Uterus (tissue), 4 donors: ENCODE measurements at places on chromosomes 5 and 9. TPM values are rescaled to one million over a fixed set of nuclear protein-coding genes. Genes with fewer than 3 reads are reported as not detected.
A peak's percentile ranks its signal among the peaks of the same experiment; 100 is the strongest.

DNA sequence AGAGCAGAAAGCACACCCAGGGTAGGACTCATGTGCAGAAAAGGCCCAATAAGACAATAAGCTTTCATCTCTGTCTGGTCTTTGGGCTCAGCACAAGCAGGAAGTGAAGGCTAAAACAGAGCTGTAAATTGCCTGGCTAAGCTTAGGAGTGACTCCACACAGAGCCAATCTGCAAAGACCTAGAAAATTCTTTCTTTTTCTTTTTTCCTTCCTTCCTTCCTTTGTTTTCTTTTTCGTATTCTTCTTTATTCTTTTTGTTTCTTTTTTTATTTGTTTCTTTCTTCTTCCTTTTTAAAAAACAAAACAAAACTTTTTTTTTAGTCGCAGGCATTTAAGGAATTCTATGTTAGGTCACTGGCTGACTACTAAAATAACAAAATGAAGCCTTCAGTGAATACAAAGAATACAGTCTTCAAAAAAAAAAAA, 12.2 kb downstream of the SLC35A4 start:
- no peaks in the 10 kb centered on the region for H3K27me3 ChIP-seq
- no peaks in the 10 kb centered on the region for H3K36me3 ChIP-seq
- no peaks in the 10 kb centered on the region for H3K4me1 ChIP-seq
- H3K27ac ChIP-seq: no peak overlapping the region
- H3K4me3 ChIP-seq: no peak overlapping the region

- no peak for DNase-seq
- no peaks in the 10 kb centered on the region for H3K27me3 ChIP-seq
- H3K4me1 ChIP-seq: no peaks in the 10 kb centered on the region
- H3K4me3 ChIP-seq: no peak overlapping the region
- H3K36me3 ChIP-seq: no peaks in the 10 kb centered on the region
- no peak overlapping the region for H3K27ac ChIP-seq
Observed at GRCh38 chr5:113489299-113489698, 1.0 kb upstream of the MCC start.

Gene FAM78A
- 3.3 TPM for total RNA-seq

DNA sequence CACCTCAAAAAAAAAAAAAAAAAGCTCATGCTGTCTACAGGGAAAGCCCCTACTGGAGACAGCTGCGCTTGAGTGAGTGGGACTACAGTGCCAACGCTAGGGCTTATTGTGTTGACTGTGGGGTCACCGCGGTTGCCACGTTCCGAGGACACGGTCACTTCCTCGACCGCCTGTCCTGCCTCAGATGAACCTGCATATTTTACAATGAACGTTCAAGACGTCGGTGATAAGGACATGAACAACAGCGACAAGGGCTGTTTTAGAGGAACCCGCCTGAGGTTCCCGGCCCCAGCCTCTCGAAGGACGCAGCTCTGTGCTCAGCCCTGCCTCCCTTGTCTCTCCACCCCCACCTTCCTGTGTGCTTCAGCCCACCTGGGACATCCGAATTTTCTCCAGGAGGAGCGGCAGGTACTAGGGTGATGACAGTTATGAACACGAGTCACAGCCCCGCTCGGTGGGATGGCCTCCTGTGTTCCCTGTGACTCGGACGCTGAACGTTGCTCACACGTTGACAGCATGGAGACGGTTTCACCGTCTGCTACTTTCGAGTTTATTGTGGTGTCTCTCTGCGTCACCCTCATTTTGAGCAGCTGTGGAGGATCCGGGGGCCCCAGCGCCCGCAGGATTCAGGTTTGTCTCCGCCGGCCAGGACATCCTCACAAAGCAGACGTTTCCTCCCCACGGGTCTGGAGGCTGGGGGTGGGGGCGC, 11.3 kb upstream of the DIPK1B start:
- H3K4me1 ChIP-seq: no peaks in the 10 kb centered on the region
- H3K36me3 ChIP-seq: no peaks in the 10 kb centered on the region
- no peak overlapping the region for H3K4me3 ChIP-seq
- no peak for DNase-seq

DNA sequence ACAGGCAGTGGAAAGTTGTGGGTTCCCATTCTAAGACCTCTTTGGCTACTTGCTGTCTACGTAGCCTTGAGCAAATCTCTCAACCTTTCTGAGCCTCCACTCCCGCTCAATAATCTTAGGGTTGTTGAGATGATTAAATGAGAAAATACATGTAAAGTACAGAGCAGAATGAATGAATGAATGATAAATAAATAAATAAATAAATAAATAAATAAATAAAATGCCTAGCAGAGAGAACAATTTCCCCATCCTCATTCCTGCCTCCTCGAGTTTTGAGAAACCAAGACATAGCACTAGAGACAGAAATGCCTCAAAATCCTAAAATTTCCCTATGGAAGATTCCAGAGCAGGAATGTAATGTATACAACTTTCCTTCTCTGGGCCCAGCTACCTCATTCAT, 128.3 kb upstream of the RAD23B start:
- DNase-seq: no peak
- H3K27ac ChIP-seq: no peak overlapping the region
- H3K4me1 ChIP-seq: no peaks in the 10 kb centered on the region
- H3K36me3 ChIP-seq: no peaks in the 10 kb centered on the region
- no peak overlapping the region for H3K4me3 ChIP-seq

GRCh38 chr5:126384985-126385384, 38.2 kb upstream of the GRAMD2B start:
- H3K4me1 ChIP-seq: no peaks in the 10 kb centered on the region
- DNase-seq: no peak
- no peaks in the 10 kb centered on the region for H3K27me3 ChIP-seq
- H3K4me3 ChIP-seq: no peak overlapping the region
- peak overlapping the region; percentile 55 for H3K27ac ChIP-seq

GRCh38 chr5:116567106-116567505, 7.5 kb downstream of the SEMA6A start:
- no peaks in the 10 kb centered on the region for H3K36me3 ChIP-seq
- H3K27ac ChIP-seq: no peak overlapping the region
- H3K27me3 ChIP-seq: no peaks in the 10 kb centered on the region

Gene ANKRD31
- 0.69 TPM for total RNA-seq

GRCh38 chr9:36140086-36141084, 3.9 kb downstream of the GLIPR2 start:
- no peaks in the 10 kb centered on the region for H3K36me3 ChIP-seq
- H3K4me1 ChIP-seq: peaks cover 2% of the 10 kb centered on the region
- H3K27ac ChIP-seq: peak overlapping the region; percentile 81
- no peaks in the 10 kb centered on the region for H3K27me3 ChIP-seq
- DNase-seq: no peak
- no peak overlapping the region for H3K4me3 ChIP-seq

Gene FASTKD3
- total RNA-seq: 20.2 TPM

GRCh38 chr5:54234304-54234933, 76.0 kb downstream of the ARL15 start:
- no peak for DNase-seq
- H3K27ac ChIP-seq: no peak overlapping the region
- no peak overlapping the region for H3K4me3 ChIP-seq
- H3K27me3 ChIP-seq: no peaks in the 10 kb centered on the region

GRCh38 chr5:140219068-140219991, 44.3 kb downstream of the CYSTM1 start:
- H3K27ac ChIP-seq: no peak overlapping the region
- DNase-seq: no peak
- no peaks in the 10 kb centered on the region for H3K4me1 ChIP-seq
- H3K36me3 ChIP-seq: no peaks in the 10 kb centered on the region
- H3K4me3 ChIP-seq: no peak overlapping the region

- no peak overlapping the region for H3K4me3 ChIP-seq
- no peaks in the 10 kb centered on the region for H3K4me1 ChIP-seq
- H3K27ac ChIP-seq: no peak overlapping the region
- no peaks in the 10 kb centered on the region for H3K27me3 ChIP-seq
- DNase-seq: no peak
Observed at GRCh38 chr9:3331801-3332200, 194.0 kb downstream of the RFX3 start.

Gene KIAA0825
- total RNA-seq: 34.6 TPM

DNA sequence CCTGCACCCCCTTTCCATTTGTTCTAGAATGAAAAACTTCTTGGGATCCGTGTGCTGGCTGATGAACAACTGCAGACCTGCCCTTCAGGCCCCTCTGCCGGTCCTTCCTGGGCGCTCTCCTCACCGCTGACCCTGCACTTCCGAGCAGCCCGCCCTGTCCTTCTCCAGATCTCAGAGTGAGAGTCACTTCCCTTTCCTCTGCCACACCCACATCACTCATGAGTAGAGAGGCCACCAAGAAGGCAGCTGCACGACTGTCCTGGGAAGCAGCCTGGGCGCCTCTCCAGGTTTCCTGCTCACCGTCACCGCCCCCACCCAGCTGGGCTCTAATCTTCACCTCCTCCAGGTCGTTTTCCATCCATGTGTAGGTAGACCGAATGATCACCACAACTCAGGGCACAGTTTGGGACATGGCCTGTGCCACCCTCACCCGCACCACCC, 35.0 kb upstream of the NSMF start:
- no peaks in the 10 kb centered on the region for H3K27me3 ChIP-seq
- H3K4me1 ChIP-seq: no peaks in the 10 kb centered on the region
- no peaks in the 10 kb centered on the region for H3K36me3 ChIP-seq
- no peak overlapping the region for H3K27ac ChIP-seq
- no peak overlapping the region for H3K4me3 ChIP-seq

Gene PLCXD3
- total RNA-seq: 13.2 TPM

DNA sequence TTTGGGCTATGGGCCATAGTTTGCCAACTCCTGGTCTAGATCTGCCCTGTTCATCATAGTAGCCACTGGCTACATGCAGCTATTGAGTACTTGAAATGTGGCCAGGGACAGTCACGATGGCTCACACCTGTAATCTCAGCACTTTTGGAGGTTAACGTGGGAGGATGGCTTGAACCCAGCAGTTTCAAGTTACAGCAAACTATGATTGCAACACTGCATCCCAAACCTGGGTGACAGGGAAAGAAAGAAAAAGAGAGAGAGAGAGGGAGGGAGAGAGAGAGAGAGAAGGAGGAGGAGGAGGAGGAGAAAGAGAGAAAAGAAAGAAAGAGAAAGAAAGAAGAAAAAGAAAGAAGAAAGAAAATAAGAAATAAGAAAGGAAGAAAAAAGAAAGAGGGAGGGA, 5.1 kb upstream of the GMCL2 start:
- H3K27me3 ChIP-seq: no peaks in the 10 kb centered on the region
- DNase-seq: no peak
- no peak overlapping the region for H3K27ac ChIP-seq
- H3K36me3 ChIP-seq: no peaks in the 10 kb centered on the region
- no peaks in the 10 kb centered on the region for H3K4me1 ChIP-seq

DNA sequence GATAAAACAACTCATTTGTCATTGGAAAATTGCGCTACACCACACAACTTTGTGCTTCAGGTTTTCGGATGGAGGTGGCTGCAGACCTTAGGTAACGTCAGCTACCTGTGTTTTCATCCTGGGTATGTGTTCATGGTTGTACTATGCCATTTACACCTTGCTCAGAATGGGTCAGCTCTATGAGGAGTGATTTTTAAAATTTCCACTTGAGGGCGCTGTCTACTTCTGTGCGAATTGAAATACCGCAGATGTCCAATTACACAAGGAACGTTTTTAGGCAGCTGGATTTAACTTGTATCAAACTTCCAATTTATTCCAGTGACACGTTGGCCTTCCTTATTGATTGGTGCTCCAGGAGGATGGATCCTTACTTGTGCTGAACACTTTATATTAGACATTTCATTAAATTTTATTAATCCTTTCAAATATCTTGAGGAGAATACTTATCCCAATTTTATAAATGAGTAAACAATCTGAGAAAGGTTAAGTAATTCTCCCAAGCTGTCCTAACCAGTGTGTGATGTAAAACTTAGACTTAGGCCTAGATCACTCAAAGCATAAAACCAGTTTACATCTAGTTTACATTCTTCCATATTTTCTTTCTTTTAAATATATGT, 23.4 kb downstream of the DMRTA1 start:
- no peaks in the 10 kb centered on the region for H3K36me3 ChIP-seq
- no peak overlapping the region for H3K27ac ChIP-seq
- H3K4me3 ChIP-seq: no peak overlapping the region
- no peaks in the 10 kb centered on the region for H3K4me1 ChIP-seq
- no peak for DNase-seq

Gene KLF4
- 124 TPM for total RNA-seq

- DNase-seq: peak; percentile 51
- H3K4me3 ChIP-seq: no peak overlapping the region
- H3K27me3 ChIP-seq: no peaks in the 10 kb centered on the region
- H3K36me3 ChIP-seq: no peaks in the 10 kb centered on the region
- H3K4me1 ChIP-seq: peaks cover 3% of the 10 kb centered on the region
- H3K27ac ChIP-seq: no peak overlapping the region
Observed at GRCh38 chr9:113989017-113989713, 88.9 kb downstream of the AMBP start.

GRCh38 chr9:137705443-137705863, 86.6 kb downstream of the EHMT1 start:
- no peaks in the 10 kb centered on the region for H3K4me1 ChIP-seq
- no peak for DNase-seq
- no peaks in the 10 kb centered on the region for H3K36me3 ChIP-seq
- no peaks in the 10 kb centered on the region for H3K27me3 ChIP-seq
- H3K27ac ChIP-seq: no peak overlapping the region

GRCh38 chr9:95218773-95219172, 98.7 kb downstream of the FANCC start:
- H3K4me1 ChIP-seq: no peaks in the 10 kb centered on the region
- no peak overlapping the region for H3K4me3 ChIP-seq
- no peak for DNase-seq
- no peak overlapping the region for H3K27ac ChIP-seq
- H3K27me3 ChIP-seq: no peaks in the 10 kb centered on the region
- H3K36me3 ChIP-seq: no peaks in the 10 kb centered on the region

Gene ADGRD2
- not detected for total RNA-seq

GRCh38 chr5:16644301-16644889, 27.6 kb upstream of the RETREG1 start:
- H3K36me3 ChIP-seq: no peaks in the 10 kb centered on the region
- H3K4me1 ChIP-seq: no peaks in the 10 kb centered on the region
- H3K27ac ChIP-seq: no peak overlapping the region
- H3K27me3 ChIP-seq: no peaks in the 10 kb centered on the region
- no peak for DNase-seq

GRCh38 chr5:88092358-88092757, 176.3 kb downstream of the TMEM161B start:
- no peak overlapping the region for H3K27ac ChIP-seq
- H3K27me3 ChIP-seq: no peaks in the 10 kb centered on the region
- H3K4me3 ChIP-seq: no peak overlapping the region
- no peak for DNase-seq
- H3K36me3 ChIP-seq: no peaks in the 10 kb centered on the region

DNA sequence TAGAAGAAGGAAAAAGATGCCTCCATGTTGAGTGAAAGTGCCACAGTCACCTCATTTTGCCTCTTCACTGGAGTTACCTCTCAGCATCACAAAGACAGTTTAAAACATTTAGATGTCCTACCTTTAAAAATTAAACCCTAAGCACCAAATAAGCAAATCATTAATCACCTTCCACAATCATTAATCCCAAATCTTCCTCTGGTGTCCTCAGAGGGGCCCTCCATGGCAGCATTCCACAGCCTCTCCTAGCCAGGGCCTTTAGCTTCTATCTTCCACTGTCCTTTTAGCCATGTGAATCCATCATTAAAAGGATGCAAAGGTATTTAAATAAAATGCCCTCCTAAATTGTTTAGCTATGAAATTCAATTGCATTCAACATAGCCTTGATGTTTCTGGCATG, 310.8 kb downstream of the PDE4D start:
- H3K4me1 ChIP-seq: no peaks in the 10 kb centered on the region
- no peaks in the 10 kb centered on the region for H3K27me3 ChIP-seq
- no peak overlapping the region for H3K4me3 ChIP-seq
- no peaks in the 10 kb centered on the region for H3K36me3 ChIP-seq
- no peak for DNase-seq

Gene PGM5
- total RNA-seq: 153 TPM

GRCh38 chr9:95049761-95050160, 267.7 kb downstream of the FANCC start:
- peak overlapping the region; percentile 85 for H3K27ac ChIP-seq
- peak overlapping the region; percentile 8 for H3K4me3 ChIP-seq
- no peak for DNase-seq
- H3K4me1 ChIP-seq: peaks cover 6% of the 10 kb centered on the region
